ENCODE measurements at places on chromosomes 16 and 17. TPM values are rescaled to one million over a fixed set of nuclear protein-coding genes. Genes with fewer than 3 reads are reported as not detected.

The PNMT gene
- total RNA-seq = 0.67 TPM

- peaks cover 13% of the 10 kb centered on the region for H3K4me1 ChIP-seq
- no peak overlapping the region for H3K4me3 ChIP-seq
- H3K27ac ChIP-seq = no peak overlapping the region
- no peaks in the 10 kb centered on the region for H3K36me3 ChIP-seq
- DNase-seq = no peak
- H3K27me3 ChIP-seq = peaks cover 57% of the 10 kb centered on the region
These were observed 6.5 kb upstream of the COL1A1 start for GRCh38 chr17:50207792-50208567.

DNA sequence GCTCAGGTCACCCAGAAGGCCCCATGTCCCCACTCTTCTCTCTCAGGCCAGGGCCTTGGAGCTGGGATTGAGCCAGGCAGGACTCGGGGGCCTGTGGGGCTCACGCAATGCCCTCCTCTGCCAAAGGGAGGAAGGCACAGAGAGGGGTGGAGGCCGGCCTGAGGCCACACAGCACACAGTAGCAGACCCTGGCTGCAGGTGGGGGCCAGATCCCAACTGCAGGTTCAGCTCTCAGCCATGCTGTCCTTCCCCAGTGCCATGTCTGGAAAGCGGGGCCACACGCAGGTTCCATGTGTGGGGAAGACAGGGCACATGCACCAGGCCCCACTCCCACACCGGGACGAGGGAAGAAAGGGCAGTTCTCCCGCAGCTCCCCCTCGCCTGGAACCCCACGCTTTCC, 33.3 kb upstream of the ZFPM1 start:
- no peak overlapping the region for H3K4me3 ChIP-seq
- no peaks in the 10 kb centered on the region for H3K27me3 ChIP-seq
- H3K27ac ChIP-seq = no peak overlapping the region
- H3K4me1 ChIP-seq = no peaks in the 10 kb centered on the region
- H3K36me3 ChIP-seq = no peaks in the 10 kb centered on the region
- no peak for DNase-seq

DNA sequence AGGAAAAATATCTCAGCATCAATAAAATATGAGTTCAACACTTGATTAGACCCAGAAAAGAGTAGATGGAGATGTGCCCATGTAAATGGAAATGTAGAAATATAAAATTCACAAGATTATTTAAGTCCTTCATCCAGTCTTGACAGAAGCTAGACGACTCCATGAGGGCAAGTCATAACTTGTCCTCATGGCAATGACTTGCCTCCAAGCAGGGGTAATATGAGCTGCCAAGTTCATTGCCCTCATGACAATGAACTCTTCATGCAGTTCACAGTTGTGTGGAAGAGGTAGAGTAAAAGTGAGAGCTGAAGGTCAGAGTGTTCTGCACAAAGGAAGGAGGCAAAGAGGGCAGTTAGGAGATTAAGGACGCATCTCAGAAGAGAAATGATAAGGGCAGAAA, 22.3 kb downstream of the CDH11 start:
- no peaks in the 10 kb centered on the region for H3K4me1 ChIP-seq
- H3K27me3 ChIP-seq = no peaks in the 10 kb centered on the region
- H3K4me3 ChIP-seq = no peak overlapping the region
- no peak for DNase-seq
- no peak overlapping the region for H3K27ac ChIP-seq
- H3K36me3 ChIP-seq = no peaks in the 10 kb centered on the region

The MOSMO gene
- 16.4 TPM for total RNA-seq

The PITPNM3 gene
- 0.81 TPM for total RNA-seq

The VAT1L gene
- not detected for total RNA-seq

DNA sequence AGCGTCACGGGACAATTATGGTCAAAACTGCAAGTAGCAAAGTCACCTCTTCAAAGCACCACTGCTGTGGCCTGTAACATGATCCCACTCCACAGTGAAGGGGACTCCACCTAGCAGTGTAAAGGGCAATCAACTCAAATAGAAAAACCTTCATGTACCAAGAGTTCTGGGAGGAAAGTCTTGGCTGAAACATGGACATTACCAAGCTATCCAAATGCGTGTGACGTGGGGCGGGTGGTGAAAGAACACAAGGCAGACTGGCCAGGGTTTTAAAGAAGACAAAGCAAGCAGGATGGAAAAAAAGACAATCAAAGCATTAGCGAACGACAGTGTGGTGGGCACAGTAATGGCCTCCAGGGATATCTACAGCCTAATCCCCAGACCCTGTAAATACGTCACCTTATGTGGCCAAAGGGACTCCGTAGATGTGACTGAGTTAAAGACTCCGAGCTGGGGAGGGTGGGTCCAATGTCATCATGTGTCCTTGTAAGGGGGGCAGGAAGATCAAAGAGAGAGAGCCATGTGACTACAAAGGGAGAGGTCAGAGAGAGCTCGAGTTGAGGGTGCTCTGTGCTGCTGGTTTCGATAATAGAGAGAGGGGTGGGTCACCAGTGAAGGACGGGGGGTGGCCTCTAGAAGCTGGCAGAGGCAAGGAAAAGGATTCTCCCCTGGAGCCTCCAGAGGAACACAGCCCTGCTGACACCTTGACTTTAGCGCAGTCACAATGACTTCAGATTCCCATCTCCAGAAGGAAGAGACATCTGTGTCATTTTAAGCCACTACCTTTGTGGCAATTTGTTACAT, 6.0 kb downstream of the HSDL1 start:
- H3K27me3 ChIP-seq = no peaks in the 10 kb centered on the region
- no peak overlapping the region for H3K27ac ChIP-seq
- no peaks in the 10 kb centered on the region for H3K36me3 ChIP-seq
- peak; percentile 60 for DNase-seq

The DCXR gene
- total RNA-seq = 125 TPM

The OR4D1 gene
- total RNA-seq = 0.34 TPM

The CACNG5 gene
- not detected for total RNA-seq
